Colonic mucosa (tissue), 4 donors: ENCODE measurements at places on chromosomes 1 and 21. TPM values are rescaled to one million over a fixed set of nuclear protein-coding genes. Genes with fewer than 3 reads are reported as not detected.

- DNase-seq = no peak
Measured at GRCh38 chr1:31614414-31615005, 3.0 kb upstream of the HCRTR1 start.

DNA sequence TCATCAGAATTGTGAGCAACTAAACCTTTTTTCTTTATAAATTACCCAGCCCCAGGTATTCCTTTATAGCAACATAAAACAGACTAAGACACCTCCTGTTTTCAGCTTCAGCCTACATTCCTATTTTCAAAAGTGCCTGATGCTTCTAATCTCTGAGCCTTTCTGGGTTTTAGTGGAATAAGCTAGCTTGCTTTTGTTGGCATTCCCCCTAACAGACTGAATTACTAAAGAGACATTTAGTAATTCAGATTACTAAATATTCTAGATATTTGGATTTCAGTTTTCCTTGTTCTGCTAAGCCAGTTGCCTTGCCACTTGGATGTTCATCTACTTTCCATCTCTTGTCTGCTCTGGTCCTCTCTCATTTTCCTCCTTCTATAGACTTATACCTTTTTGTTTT lies 10.5 kb upstream of the GNG12 start:
- no peak for DNase-seq

- DNase-seq = no peak
Measured at GRCh38 chr1:219587801-219588561, 24.9 kb downstream of the ZC3H11B start.

DNA sequence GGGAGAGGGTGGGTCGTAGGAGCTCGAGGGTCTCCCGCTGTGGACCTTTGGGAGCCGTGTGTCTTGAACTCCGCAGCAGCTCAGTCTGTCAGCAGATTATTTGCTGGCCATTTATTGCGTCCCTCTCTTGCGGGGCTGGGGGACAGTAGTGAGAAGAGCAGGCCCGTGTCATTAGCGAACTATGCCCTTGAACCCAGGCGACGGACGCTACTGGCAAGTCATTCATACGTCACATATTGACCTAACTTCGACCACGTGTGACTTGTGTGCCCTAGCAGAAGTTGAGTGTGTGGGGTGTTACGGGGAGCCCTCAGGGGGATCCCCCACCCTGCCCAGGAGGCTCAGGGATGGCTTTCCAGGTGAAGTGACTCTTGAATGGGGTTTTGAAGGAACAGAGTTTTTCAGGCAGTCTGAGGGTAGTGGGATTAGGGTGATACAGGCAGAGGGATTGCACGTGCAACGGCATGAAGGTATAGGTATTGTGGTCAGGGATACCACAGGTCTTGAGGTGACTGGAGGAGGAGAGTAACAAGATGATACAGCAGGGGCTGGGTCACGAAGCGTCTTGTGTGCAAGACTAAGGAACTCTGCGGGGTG lies 13.0 kb downstream of the RCC1 start:
- peak; percentile 45 for DNase-seq

LAX1 gene
- total RNA-seq = 1.2 TPM

- DNase-seq = no peak
Measured at GRCh38 chr1:14347776-14348175, 250.7 kb upstream of the KAZN start.

GRCh38 chr1:210441028-210441427 lies 112.3 kb downstream of the HHAT start:
- no peak for DNase-seq

- no peak for DNase-seq
Measured at GRCh38 chr21:17045214-17045853, 467.5 kb upstream of the CXADR start.

DNA sequence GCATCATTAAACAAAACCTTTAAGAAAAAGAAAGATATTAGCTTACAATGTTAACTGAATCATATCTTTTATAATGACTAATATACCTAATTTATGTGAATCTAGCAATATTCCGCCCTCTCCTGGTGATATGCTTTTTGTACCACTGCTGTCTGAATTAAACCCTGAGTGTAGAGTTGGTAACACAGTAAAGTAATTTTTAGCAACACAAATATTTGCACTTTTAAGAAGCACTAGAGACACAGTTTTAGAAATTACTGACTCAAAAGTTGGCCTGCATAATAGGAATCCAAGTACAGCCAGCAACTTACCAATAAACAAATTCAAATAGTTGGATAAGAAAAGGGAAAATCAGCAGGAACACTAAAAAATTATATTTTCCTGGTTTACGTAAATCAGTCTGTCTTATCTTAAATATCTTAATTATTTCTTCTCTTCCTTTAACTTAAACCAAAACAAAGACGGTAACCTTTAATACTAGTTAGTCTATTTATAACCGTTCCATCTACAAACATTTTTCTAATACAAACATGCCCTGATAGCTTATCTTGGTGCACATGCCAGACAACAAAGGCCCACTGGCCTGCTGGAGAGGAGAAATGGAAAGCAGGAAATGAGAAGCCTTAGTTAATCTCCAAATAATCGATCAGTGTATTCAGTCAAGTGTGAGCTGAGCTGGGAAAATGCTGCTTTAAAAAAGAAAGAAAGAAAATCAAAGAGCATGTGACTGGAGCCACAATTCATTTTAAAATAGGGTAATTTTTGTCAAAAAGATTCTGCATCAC lies 246.0 kb downstream of the RERE start:
- no peak for DNase-seq

TMPRSS15 gene
- not detected for total RNA-seq
